ENCODE measurements at places on chromosomes 7 and 10.

DNA sequence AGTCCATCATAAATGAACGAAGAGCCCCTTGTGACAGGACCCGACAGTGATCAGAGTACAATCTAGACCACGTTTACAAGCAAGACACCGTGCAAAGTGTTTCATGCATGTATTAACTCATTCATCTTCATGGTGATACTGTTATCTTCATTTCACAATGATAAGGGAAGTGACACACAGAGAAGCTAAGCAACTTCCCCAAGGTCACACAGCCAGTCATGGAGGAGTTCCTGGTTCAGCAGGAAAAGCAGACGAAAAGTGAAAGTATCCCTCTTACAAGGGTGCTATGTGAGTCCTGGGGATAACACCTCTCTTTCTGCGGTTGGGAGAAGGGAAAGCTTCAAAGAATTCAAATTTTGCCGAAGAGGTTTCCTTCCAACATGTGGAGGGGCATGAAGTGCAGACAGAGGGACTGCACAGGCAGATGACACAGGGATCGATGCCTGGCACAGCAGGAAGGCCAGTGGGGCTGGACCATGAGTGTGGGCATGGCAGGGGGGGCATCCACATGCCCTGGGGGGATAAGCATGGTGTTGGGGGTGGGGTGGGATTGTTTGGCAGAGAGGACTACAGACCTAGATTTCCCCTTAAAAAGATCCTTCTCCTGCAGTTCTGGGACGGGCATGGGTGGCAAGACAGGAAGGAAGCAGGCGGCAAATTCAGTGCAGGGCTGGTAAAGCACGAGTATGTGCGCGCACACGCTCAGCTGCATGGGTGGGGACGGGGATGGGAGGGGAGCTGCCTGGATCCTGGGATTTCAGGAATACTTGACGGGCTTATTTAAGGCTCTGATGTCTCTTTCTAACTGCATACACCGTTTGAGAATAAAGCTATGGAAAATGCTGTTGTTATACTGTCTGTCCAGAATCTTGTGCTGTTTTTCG, 33.5 kb upstream of the DDC start:
- DNase-seq: no peak

- no peak for DNase-seq
Measured at GRCh38 chr7:110918949-110919548, 171.9 kb upstream of the LRRN3 start.

- DNase-seq: no peak
Measured at GRCh38 chr7:115494529-115495147, 535.9 kb downstream of the TFEC start.

DNA sequence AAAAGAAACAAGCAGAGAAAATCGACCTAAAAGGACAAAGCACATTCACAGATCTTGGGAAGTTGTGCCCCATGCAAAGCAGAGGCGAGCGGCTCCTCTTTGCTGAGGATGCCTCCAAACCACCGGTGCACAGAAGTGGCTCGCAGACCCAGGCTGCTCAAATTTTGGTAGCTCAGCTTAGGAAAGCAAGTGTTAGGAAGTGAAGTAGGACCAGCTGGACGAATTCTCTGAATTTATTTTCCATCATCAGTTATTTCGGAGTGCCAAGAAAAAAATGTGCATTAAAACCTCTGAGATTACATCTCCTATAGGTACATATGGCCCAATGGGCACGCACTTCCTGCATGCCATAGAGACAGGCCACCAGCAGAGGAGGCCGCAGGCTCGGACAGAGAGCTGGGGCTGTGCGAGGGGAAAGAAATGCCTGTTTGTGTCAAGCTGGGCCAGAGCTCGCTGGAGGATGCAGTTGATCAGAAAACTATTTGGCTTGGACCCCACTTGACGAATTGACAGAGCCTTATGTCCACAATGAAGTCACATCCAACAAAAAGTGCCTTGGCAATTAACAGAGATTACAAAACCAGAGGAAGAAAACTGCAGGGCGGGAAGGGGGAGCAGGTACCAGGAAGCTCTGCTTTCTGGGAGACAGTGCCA, 122.3 kb upstream of the LYZL2 start:
- DNase-seq: peak; percentile 80
